Activated naive CD4-positive, alpha-beta T cell treated with anti-CD3 and anti-CD28 coated beads, Interleukin-2, amount 50 U/mL, for 72 hours (primary cell): ENCODE measurements at places on chromosomes 4 and X. TPM values are rescaled to one million over a fixed set of nuclear protein-coding genes. Genes with fewer than 3 reads are reported as not detected.

Gene BGN
- total RNA-seq = not detected

Gene CWH43
- total RNA-seq = not detected

Gene CHIC1
- total RNA-seq = 3.7 TPM

Gene HTN1
- not detected for total RNA-seq

Gene GPR50
- not detected for total RNA-seq

Gene SPP1
- not detected for total RNA-seq

Gene SHROOM2
- not detected for total RNA-seq

Gene SYP
- 11.2 TPM for total RNA-seq

Gene NOA1
- total RNA-seq = 31.4 TPM

Gene NALF2
- total RNA-seq = 0.57 TPM

Gene PPP4R3C
- not detected for total RNA-seq

Gene STAP1
- 10.9 TPM for total RNA-seq

Gene CYSLTR1
- 7.8 TPM for total RNA-seq

Gene CXCL6
- total RNA-seq = not detected

Gene SOD3
- not detected for total RNA-seq

Gene CLCN4
- not detected for total RNA-seq

Gene NUDT11
- total RNA-seq = 1.3 TPM

Gene SYTL4
- not detected for total RNA-seq

Gene BLOC1S4
- 7.2 TPM for total RNA-seq

Gene ZNF157
- total RNA-seq = 2.6 TPM

Gene CLGN
- total RNA-seq = not detected

Gene LUZP4
- total RNA-seq = not detected

Gene UGT2B11
- not detected for total RNA-seq

Gene GRIA3
- total RNA-seq = not detected

Gene DRD5
- not detected for total RNA-seq

Gene AKAP14
- total RNA-seq = not detected

Gene CSN1S1
- not detected for total RNA-seq

Gene PPEF2
- total RNA-seq = 0.54 TPM

Gene GSX2
- total RNA-seq = not detected

Gene MAGEE2
- total RNA-seq = not detected
